Heart right ventricle (tissue), 16 donors: ENCODE measurements at places on chromosomes 3 and 15.

DNA sequence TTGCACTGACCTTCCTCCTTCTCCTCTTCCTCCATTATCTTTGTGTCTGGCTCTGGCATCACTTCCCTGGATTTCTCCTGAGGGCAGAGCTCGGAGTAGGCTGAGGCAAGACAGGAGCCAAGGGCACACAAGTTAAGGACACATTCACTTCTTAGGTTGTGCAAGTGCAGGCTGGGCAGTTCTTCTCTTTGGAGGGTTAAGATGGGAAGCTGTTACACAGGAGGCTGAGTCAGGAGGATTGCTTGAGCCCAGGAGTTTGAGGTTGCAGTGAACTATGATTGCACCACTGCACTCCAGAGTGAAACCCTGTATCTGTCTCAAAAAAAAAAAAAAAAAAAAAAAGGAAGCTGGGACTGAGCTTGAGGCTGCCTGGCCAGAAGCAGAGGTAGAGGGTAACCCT is 176.2 kb upstream of the ANKRD28 start:
- H3K4me3 ChIP-seq = no peak overlapping the region
- no peak overlapping the region for H3K27ac ChIP-seq
- H3K36me3 ChIP-seq = no peaks in the 10 kb centered on the region
- no peak for DNase-seq
- H3K4me1 ChIP-seq = no peaks in the 10 kb centered on the region
- no peaks in the 10 kb centered on the region for H3K27me3 ChIP-seq

DNA sequence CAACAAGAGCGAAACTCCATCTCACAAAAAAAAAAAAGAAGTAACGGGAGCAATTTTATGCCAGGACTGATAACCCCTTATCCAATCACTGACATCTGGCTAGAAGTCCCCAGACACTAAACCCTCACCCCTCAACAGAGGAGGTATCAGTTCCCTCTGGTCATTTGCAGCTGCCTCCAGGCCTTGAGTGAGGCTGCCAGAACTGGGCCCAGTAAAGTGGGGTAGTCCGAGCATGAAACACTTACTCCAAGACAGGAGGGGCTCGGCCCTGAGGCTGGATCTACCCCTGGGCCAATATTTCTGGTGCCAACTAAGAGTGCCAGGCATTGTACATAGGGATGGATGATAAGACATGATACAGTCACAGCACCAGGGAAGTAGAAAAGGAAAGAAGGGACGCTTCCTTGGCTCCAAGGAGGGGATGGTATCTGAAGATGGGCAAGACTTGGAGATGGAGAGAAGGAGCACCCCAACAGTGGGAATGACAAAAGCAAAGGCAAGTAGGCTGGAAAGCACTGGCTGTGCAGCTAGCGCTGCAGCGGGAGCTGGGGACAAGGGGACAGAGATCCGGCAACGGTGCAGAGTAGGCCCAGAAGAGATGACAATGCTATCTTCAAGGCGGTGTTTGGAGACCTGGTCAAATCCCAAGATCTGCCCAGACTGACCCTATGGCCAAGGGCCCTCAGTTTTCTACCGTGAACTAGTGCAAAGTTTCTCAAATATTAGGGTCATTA is 2.2 kb downstream of the XXYLT1 start:
- DNase-seq = no peak
- no peak overlapping the region for H3K27ac ChIP-seq
- peaks cover 8% of the 10 kb centered on the region for H3K4me1 ChIP-seq
- no peaks in the 10 kb centered on the region for H3K27me3 ChIP-seq
- H3K4me3 ChIP-seq = no peak overlapping the region

- no peaks in the 10 kb centered on the region for H3K36me3 ChIP-seq
- DNase-seq = no peak
- H3K27me3 ChIP-seq = no peaks in the 10 kb centered on the region
Measured at GRCh38 chr3:81521855-81522254, 239.6 kb downstream of the GBE1 start.

DNA sequence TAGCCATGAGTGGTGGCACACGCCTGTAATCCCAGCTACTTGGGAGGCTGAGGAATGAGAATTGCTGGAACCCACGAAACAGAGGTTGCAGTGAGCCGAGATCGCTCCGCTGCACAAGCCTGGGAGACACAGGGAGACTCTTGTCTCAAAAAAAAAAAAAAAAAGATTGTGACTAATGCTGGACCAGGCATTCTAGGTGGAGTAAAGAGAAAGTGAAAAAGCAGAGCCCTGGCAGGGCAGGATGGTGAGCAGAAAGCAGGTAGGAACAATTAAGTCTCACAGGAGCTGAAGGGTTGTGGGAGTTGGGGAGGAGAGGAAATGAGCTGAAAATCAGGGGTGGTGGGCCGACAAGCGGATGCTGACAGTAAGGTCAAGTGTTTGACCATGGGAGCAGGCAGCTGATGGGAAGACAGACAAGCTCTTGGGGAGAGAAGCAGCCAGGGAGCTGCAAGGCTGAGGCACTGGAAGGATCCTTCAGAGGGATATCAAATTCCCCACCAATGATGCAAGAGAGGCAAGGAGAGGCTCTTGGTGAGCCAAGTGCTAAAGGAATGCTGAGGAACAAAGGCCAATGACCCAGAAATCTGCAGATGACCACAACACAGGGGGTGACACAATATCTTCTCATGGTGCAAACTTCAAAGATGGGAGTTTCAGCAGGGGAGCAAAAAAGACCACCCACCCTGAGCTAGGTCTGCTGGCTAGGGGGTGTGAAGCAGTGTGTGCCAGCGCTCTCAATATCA is 251.1 kb downstream of the ULK4 start:
- no peaks in the 10 kb centered on the region for H3K36me3 ChIP-seq
- no peak overlapping the region for H3K27ac ChIP-seq
- DNase-seq = no peak
- H3K27me3 ChIP-seq = no peaks in the 10 kb centered on the region

DNA sequence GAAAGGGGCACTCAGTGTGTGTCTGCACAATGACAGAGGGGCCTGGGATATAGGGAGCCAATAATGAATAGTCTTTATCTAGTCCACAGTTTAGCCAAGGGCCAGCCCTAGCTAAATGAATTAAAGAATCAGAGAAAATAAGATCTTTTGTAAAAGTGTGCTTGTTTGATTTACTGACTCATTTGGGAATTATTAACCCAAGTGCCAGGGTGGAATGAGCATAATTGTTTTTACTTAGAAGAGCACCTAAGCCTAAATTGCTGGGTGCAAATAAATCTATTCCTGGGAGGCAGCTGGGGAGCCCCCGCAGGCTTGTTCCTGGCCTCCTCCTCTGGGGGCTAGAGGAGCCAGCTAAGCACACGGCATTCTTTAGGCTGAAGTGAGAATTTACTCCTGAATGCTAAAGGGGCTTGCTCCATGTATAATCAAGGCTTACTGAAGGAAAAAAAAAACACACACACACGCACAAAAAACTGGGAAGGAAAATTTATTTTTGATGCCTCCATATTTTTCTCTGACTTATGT is 405.3 kb upstream of the SUCLG2 start:
- H3K27me3 ChIP-seq = no peaks in the 10 kb centered on the region
- no peaks in the 10 kb centered on the region for H3K4me1 ChIP-seq

GRCh38 chr3:49198161-49198560 is 26.8 kb downstream of the KLHDC8B start:
- H3K27me3 ChIP-seq = no peaks in the 10 kb centered on the region
- H3K27ac ChIP-seq = peak overlapping the region; percentile 84
- H3K4me1 ChIP-seq = peaks cover 8% of the 10 kb centered on the region
- H3K36me3 ChIP-seq = no peaks in the 10 kb centered on the region

DNA sequence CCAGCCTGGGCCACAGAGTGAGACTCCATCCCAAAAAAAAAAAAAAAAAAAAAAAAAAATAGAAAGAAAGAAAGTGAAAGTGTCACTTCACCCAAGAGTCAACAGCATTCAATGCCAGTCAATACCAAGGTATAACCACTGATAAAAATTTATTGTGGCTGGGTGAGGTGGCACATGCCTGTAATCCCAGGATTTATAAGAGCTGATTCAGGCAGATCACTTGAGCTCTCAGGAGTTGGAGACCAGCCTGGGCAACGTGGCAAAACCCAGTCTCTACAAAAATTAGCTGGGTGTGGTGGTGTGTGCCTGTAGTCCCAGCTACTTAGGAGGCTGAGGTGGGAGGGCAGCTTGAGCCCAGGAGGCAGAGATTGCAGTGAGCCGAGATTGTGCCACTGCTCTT is 46.5 kb upstream of the PIK3CB start:
- DNase-seq = no peak
- no peaks in the 10 kb centered on the region for H3K36me3 ChIP-seq
- H3K4me3 ChIP-seq = no peak overlapping the region
- no peaks in the 10 kb centered on the region for H3K27me3 ChIP-seq
- no peaks in the 10 kb centered on the region for H3K4me1 ChIP-seq

DNA sequence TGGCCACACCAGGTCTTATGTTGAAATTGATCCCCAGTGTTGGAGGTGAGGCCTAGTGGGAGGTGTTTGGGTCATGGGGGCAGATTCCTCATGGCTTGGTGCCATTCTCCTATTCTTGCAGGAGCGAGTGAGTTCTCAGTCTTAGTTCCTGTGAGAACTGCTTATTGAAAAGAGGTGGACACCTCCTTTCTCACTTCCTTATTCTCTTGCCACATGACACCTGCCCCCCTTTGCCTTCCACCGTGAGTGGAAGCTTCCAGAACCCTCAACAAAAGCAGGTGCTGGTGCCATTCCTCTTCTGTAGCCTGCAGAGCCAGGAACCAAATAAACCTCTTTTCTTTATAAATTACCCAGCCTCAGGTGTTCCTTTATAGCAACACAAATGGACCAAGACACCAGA is 318.1 kb upstream of the MCTP2 start:
- H3K4me1 ChIP-seq = no peaks in the 10 kb centered on the region
- no peak for DNase-seq
- H3K36me3 ChIP-seq = no peaks in the 10 kb centered on the region

DNA sequence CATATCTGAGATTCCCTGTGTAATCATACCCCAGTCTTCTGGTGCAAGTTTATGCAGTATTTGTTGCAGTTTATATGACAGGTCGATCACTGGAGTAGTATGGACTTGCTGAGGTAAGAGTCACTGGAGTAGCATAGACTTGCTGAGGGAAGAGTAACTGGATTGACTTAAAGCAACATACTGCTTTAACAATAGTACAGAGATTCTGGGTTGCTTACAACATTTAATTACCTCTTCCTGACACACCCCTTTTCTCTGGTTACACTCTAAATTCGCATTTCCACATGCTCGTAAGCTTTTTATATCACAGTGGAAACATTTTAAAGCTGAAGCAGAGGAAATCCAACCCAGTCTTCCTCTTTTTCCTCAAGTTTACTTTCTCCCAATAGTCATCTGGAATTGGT is 11.8 kb downstream of the AAGAB start:
- no peaks in the 10 kb centered on the region for H3K36me3 ChIP-seq
- DNase-seq = no peak
- no peak overlapping the region for H3K27ac ChIP-seq
- peaks cover 22% of the 10 kb centered on the region for H3K4me1 ChIP-seq

- peaks cover 26% of the 10 kb centered on the region for H3K27me3 ChIP-seq
- peak overlapping the region; percentile 48 for H3K4me3 ChIP-seq
- no peaks in the 10 kb centered on the region for H3K4me1 ChIP-seq
- H3K36me3 ChIP-seq = no peaks in the 10 kb centered on the region
- no peak overlapping the region for H3K27ac ChIP-seq
Measured at GRCh38 chr3:74613060-74613459, 1.4 kb downstream of the CNTN3 start.

DNA sequence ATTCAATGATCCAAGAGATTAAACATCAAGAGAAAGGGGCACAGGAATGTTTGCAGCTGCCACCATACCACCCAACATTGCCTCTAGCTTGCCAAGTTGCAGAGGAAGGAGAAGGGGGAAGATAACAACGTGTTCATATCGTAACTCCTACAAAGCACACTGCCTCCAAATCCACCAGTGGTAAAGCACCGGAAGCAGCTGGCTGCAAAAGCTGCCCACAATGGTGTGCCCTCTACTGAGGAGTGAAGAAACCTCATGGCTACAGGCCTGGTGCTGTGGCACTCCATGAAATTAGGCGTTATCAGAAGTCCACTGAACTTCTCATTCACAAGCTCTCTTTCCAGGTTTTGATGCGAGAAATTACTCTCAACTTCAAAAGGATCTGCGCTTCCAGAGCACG is 263.9 kb upstream of the STT3B start:
- no peaks in the 10 kb centered on the region for H3K4me1 ChIP-seq
- no peak for DNase-seq
- H3K27ac ChIP-seq = no peak overlapping the region
- no peak overlapping the region for H3K4me3 ChIP-seq
- H3K36me3 ChIP-seq = no peaks in the 10 kb centered on the region
- H3K27me3 ChIP-seq = no peaks in the 10 kb centered on the region

DNA sequence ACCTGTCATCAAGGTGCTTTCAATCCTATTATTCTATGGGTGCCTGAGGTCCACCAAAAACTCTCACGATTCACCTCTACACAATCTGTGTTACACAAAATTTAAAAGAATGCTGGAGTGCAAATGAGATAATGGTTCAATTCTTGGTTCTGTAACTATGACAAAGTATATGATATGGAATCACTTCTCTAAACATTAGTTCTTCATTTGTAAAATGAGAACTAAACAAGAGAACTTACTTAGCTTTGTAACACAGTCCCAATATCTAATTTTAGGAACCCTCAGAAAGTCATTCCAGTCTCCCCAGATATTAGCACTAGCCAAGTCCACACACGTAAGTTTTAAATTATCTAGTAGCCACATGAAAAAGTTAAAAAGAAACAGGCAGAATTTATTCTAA is 111.5 kb downstream of the TBL1XR1 start:
- no peaks in the 10 kb centered on the region for H3K36me3 ChIP-seq
- DNase-seq = no peak
- H3K27me3 ChIP-seq = no peaks in the 10 kb centered on the region
- H3K27ac ChIP-seq = no peak overlapping the region
- peaks cover 60% of the 10 kb centered on the region for H3K4me1 ChIP-seq
- no peak overlapping the region for H3K4me3 ChIP-seq

- peak overlapping the region; percentile 5 for H3K27ac ChIP-seq
- H3K27me3 ChIP-seq = no peaks in the 10 kb centered on the region
- H3K4me1 ChIP-seq = no peaks in the 10 kb centered on the region
- H3K36me3 ChIP-seq = no peaks in the 10 kb centered on the region
Measured at GRCh38 chr15:81189583-81190283, 6.9 kb upstream of the IL16 start.

DNA sequence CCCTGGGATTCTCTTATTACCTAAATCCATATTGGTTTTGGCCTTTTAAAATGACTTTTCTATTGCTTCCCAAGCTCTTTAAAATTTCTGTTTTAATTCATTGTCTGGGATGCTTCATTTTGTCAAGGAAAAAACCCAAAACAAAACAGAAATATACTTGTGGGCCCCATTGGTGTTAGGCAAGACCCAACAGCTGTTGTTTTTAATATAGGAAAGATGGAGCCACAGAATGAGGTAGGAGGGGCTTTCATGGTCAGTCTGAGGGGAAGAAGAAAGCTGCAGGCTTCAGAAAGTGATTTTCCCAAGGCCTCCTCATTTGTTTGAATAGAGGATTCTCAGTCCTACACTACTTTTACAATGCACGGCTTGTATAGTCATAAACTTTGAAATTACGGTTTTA is 180.5 kb downstream of the MCTP2 start:
- H3K4me3 ChIP-seq = no peak overlapping the region
- no peak for DNase-seq
- no peaks in the 10 kb centered on the region for H3K36me3 ChIP-seq
- H3K27ac ChIP-seq = no peak overlapping the region
- H3K27me3 ChIP-seq = peaks cover 26% of the 10 kb centered on the region
